ENCODE measurements at places on chromosomes 2 and 18. TPM values are rescaled to one million over a fixed set of nuclear protein-coding genes. Genes with fewer than 3 reads are reported as not detected.

REG3A gene
- not detected for total RNA-seq

MTX2 gene
- 51.0 TPM for total RNA-seq

GPR155 gene
- 14.0 TPM for total RNA-seq

ITGB6 gene
- 5.0 TPM for total RNA-seq

STEAP3 gene
- 12.9 TPM for total RNA-seq

Data from Right ventricle myocardium inferior (tissue), 1 donor.